ENCODE measurements at places on chromosomes 16 and 17.

DNA sequence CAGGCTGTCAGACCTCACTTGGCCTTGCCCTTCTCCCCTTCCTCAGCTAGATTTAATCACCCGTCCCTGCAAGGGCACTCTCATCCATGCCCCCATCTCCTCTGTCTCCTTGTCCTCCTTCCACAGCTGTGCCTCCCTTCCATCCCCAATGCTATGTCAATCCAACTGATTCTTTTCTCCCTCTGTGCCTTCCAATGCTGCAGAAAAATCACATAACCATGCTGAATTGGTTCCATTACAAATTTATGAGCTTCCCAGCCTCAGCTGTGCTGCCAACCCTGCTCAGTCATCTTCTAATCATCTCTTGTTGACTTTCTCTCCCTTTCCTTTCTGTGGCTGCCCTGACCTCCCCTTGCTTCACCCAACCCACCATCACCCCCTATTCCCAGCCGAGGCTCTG is 56.3 kb upstream of the PIRT start:
- no peak for DNase-seq

DNA sequence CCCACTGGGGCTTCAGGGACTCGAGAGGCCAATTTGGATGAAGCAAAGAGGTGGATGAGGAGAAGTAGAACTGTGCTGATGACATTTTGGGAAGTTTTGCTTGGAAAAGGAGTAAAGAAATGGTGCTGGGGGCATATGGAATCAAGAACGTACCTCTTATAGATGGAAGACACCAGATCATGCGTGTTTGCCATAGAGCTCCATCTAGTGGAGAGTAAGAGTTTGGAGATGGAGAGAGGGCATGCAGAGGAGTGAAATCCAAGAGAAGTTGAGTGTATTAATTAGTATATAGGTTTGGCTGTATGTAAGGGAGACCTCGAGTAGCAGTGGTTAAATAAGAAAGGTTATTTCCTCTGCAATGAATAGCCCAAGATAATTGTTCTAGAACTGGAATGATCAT is 56.0 kb downstream of the SHISA6 start:
- DNase-seq: no peak

DNA sequence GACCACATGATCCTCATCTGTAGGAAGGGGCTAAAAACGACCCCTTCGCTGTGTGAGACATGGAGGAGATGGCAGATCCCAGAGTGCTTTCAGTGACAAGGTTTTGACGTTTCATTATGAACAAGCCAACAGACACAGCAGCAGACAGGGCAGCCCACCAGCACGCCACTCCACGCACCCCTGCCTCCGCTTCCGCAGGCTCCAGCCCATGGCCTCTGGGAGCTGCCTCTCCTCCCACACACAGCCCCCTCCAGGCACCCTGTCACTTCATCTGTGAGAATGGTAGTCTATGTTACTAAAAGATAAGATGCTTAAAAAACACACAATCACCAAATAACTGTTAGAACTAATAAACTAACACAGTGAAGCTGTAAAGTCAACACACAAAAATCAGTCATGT is 12.3 kb upstream of the ADCY7 start:
- DNase-seq: no peak

DNA sequence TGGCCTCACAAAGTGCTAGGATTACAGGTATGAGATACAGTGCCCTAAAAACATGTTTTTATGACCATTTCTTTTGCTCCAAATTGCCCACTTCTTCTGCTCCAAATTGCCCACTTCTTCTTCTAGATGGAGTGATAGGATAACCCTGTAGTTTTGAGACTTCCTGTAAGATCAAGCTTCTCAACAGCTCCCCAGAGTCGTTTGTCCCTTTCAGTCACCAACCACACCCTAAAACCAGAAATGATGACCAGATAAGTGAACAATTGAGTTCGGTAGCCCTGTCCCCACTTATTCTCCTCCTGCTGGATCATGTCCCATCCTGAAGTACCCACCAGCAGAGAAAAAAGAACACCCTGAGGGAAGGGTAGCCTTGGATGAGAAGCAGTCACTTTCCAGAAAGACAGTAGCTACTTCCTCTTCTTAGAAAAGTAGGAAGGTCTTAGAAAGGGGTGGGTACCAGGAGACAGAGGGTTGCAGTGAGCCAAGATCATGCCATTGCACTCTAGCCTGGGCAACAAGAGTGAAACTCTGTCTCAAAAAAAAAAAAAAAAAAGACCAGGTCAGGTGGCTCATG is 2.5 kb downstream of the ODAD4 start:
- DNase-seq: no peak

GRCh38 chr17:82330322-82331239 is 3.0 kb downstream of the SECTM1 start:
- DNase-seq: no peak

DNA sequence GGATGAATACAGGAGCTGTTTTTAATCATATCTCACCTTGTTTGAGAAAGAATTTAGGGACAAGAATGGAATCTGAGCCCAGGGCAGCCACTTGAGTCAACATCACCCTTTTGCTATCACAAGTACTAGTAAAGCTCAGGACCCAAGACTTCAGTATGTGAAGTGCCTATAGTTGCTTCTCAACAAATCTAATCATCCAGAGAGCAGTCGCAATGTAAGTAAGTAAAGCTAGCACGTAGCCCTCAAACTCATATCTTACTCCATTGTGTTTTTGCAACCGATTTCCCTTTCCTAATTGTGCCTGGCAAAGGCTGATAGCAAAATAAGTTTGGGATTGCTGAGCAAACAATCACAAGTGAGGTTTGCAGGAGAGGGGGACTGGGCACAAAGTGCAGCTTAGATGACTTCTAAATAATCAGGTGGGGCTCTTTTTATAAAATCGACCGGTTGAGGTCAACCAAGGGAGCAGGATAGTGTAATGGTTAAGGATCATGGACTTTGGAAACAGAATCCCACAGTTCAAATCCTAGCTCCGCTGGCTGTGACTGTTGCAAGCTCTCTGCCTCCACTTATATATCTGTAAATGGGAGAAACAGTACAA is 13.0 kb downstream of the TOB1 start:
- no peak for DNase-seq

DNA sequence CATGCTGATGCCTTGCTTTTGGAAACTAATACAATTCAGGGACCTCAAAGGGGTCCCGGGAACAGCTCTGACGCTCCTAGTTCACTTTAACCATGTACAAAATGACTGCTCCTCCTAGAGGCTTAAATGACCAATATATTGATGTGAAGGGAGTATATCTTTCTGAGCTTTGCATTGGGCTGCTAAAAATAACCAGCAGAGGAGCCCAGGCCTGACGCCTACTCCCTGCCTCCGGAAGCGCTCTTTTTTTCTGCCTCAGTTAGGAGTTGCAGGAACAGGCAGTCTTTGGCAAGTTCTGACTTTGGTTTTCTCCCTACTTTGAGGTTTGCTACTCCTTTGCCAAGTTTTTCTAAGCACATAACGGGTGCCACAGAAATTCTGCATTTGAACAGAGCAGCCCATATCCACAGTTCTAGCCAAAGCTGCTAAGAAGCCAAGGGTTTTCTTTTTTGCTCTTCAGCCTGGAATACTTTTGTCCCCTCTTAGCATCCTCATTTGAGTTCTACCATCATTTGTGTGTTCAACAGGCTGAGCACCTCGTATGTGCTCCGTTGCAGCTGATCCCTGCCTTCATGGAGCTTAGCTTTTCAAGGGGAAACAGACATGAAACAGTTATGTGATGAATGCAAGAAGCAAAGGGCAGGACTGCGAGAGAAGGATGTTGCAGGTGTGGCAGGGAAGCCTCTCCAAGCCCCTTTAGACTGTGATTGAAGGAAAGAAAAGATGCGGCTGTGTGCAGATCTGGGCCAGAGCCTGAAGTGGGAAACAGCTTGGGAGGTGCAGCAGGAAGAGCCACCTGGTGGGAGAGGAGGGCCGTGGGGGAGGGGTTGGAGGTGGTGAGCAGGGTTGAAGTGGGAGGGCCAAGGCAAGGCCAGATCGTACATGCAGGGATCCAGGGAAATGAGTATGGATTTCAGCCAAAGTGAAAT is 2.8 kb upstream of the NAGPA start:
- DNase-seq: no peak

DNA sequence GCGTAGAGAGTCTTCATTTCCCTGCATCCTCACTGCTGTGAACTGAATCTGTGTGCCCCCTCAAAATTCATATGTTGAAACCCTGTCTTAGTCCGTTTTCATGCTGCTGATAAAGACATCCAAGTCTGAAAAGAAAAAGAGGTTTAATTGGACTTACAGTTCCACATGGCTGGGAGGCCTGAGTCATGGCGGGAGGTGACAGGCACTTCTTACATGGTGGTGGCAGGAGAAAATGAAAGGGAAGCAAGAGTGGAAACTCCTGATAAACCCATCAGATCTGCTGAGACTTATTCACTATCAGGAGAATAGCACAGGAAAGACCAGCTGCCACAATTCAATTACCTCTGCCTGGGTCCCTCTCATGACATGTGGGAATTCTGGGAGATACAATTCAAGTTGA is 3.1 kb upstream of the CCDC42 start:
- no peak for DNase-seq

GRCh38 chr16:70737377-70738082 is 51.7 kb upstream of the MTSS2 start:
- peak; percentile 34 for DNase-seq

DNA sequence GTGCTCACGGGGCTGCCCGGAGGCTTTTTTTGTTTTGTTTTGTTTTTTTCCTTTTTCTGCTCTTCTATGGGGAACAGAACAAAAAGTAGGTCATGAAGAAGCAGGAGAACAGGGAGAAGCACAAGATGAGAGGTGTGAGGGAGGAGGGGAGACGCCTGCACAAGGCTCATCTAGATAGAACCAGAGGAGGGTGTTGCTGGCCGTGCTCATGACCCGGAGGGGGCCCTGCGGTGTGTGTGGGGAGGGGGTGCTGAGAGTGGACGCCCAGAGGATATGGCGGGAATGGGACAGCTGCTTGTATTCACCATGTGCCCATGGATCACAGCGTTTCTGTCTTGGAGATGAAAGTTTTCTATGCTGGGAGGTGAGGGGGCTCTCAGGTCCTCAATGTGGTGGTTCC is 183.7 kb downstream of the FOXL1 start:
- no peak for DNase-seq

- no peak for DNase-seq
These were observed 31.7 kb downstream of the SGSM2 start for GRCh38 chr17:2369039-2369438.

DNA sequence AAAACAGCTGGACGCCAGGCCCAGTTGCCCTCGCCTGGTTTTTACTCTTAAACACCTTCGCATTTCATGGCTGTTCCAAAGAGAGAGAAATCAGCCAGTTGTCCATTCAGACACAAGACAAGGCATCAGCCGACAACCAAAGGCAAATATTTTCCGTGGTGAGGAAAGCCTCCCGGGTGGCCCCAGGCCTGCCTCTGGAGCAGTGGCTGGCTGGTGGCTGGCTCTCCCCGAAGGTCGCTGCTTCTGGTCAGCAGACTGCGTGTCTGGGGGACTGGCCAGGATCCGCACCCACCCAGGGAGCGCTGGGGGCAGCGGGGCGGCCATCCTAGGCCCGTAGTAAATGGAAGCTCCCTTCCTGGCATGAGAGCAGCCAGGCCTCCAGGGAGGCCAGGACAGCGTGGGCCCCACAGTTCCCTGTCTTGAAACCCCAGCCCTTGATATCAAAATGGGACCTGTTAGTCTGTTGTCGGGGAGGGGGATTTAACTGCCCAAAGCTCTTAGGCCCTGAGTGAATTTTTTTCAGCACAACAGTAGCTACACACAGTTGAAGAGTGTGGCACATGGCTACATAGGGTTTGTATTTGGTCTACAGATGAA is 57.7 kb downstream of the SREBF1 start:
- DNase-seq: no peak

GRCh38 chr16:2260250-2260649 is 7.7 kb downstream of the RNPS1 start:
- no peak for DNase-seq

GRCh38 chr17:57401556-57402488 is 145.5 kb downstream of the MSI2 start:
- no peak for DNase-seq

- DNase-seq: no peak
These were observed 137.0 kb upstream of the RCVRN start for GRCh38 chr17:10041916-10042588.

GRCh38 chr17:79651761-79652160 is 40.9 kb upstream of the RBFOX3 start:
- no peak for DNase-seq

DNA sequence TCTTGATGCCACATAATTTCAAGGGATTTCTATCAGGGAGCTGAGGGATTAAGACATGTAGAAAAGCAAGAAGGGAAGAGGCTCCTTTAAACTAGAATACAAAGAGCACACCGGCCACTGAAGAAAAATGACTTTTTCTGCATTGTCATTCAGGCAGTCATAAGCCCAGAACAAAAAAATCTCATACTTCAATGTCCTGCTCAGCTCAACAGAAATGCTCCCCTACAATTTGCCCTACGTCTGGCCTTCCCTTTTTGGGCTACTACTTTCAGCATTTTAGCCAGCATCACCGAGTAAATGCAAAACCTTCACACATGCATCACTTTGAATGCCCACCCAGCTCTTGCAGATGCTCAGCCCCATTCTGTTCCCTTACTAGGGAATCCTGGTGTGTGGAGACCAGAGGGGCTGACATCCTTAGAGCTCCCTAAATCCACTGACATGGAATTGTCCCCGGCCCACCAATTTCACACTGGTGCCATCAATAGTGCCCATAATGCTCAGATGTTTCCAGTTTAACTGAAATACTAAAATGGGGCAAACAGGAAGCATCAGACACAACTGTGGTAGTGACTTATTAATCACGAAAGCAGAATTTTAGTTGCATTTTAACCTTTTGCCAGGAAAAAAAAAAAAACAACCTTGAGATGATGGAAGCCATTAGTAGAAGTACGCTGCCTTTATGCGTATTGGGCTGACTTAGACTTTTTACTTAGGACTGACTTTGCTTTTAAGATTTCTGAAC is 2.7 kb downstream of the MAP3K14 start:
- no peak for DNase-seq

- no peak for DNase-seq
These were observed 69.2 kb downstream of the CYB561 start for GRCh38 chr17:63376949-63377348.

- no peak for DNase-seq
These were observed 70.2 kb upstream of the NETO2 start for GRCh38 chr16:47213761-47214440.

GRCh38 chr16:53844804-53845203 is 140.8 kb downstream of the FTO start:
- no peak for DNase-seq
